ENCODE measurements at places on chromosomes 2 and 18. TPM values are rescaled to one million over a fixed set of nuclear protein-coding genes. Genes with fewer than 3 reads are reported as not detected.

TMEM37 gene
- total RNA-seq, result 0.37 TPM

- H3K27ac ChIP-seq, result no peak overlapping the region
- H3K4me3 ChIP-seq, result no peak overlapping the region
- H3K4me1 ChIP-seq, result no peaks in the 10 kb centered on the region
- H3K27me3 ChIP-seq, result no peaks in the 10 kb centered on the region
These were observed 150.6 kb upstream of the TCF4 start for GRCh38 chr18:55738483-55739114.

KCNK3 gene
- total RNA-seq, result not detected

- no peaks in the 10 kb centered on the region for H3K36me3 ChIP-seq
- no peak overlapping the region for H3K4me3 ChIP-seq
- no peak overlapping the region for H3K27ac ChIP-seq
- DNase-seq, result no peak
- no peaks in the 10 kb centered on the region for H3K27me3 ChIP-seq
These were observed 34.0 kb downstream of the CCDC195 start for GRCh38 chr2:224682134-224682533.

DNA sequence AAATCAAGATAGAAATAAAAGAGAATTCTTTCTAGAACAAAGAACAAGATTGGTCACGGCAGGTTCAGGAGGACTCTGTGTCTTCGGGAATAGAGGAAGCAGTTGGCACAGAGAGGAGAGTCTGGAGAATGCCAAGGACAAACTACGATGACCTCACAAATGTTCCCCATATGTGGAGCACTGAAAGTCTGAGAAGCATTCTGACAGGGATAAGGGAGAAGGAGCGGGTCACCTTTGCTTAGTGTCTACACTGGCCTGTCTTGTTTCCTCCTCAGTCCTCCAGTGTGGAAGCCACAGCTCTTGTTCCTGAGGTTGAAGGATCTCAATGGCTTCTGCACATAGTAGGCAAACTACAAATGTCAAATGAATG is 338.8 kb downstream of the MYCN start:
- DNase-seq, result no peak
- no peaks in the 10 kb centered on the region for H3K4me1 ChIP-seq
- H3K4me3 ChIP-seq, result no peak overlapping the region
- H3K36me3 ChIP-seq, result no peaks in the 10 kb centered on the region
- no peaks in the 10 kb centered on the region for H3K27me3 ChIP-seq

DNA sequence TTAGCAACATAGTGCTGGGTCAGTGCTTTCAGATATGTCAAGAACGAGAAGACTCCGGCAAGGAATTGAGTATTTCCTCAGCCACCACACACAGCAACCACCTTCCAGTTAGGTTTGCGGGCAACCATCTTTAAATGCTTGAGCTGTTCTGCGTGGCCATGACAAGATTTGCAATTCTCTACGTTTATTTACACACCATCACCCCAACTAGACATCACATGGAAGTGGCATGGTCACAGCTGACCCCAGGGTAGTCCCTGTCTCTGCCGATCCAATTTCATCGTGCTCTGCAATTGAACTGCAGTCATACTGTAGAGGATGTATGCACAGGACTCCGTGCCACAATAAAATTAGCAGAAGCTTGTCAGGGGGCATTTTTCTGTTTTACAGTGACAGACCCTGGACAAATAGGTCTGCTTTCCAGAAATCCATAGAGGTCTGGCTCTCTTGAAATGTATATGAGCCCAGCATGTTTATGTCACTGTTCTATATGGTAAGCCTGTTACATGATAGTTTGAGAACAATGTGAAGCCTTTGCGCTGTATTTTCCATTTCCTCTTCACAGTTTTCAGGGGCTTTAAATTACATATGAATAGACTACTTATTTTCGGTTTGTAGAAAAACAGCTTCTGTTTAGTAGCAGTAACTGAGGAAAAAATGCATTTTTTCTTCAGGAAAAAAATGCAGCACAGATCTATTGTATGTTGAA is 605.2 kb downstream of the NR4A2 start:
- H3K27ac ChIP-seq, result no peak overlapping the region
- H3K4me3 ChIP-seq, result no peak overlapping the region
- no peaks in the 10 kb centered on the region for H3K27me3 ChIP-seq
- H3K4me1 ChIP-seq, result no peaks in the 10 kb centered on the region
- no peak for DNase-seq
- H3K36me3 ChIP-seq, result no peaks in the 10 kb centered on the region

- H3K4me1 ChIP-seq, result peaks cover 15% of the 10 kb centered on the region
- H3K4me3 ChIP-seq, result no peak overlapping the region
- H3K27ac ChIP-seq, result no peak overlapping the region
- H3K27me3 ChIP-seq, result no peaks in the 10 kb centered on the region
- peaks cover 2% of the 10 kb centered on the region for H3K36me3 ChIP-seq
These were observed 155.3 kb downstream of the PHLPP1 start for GRCh38 chr18:62870643-62871042.

CSRNP3 gene
- not detected for total RNA-seq

- H3K27ac ChIP-seq, result no peak overlapping the region
- no peak overlapping the region for H3K4me3 ChIP-seq
- peaks cover 4% of the 10 kb centered on the region for H3K4me1 ChIP-seq
- DNase-seq, result no peak
- H3K27me3 ChIP-seq, result no peaks in the 10 kb centered on the region
- H3K36me3 ChIP-seq, result peaks cover 9% of the 10 kb centered on the region
These were observed 74.7 kb downstream of the NDUFA10 start for GRCh38 chr2:239950144-239951128.

PAX8 gene
- 0.39 TPM for total RNA-seq

SLC9A4 gene
- 0.05 TPM for total RNA-seq

PECR gene
- total RNA-seq, result 10.0 TPM

GREB1 gene
- total RNA-seq, result 0.69 TPM

AGXT gene
- not detected for total RNA-seq

KLHL14 gene
- 46.5 TPM for total RNA-seq

GRCh38 chr2:128765811-128766210 is 447.1 kb upstream of the HS6ST1 start:
- H3K4me3 ChIP-seq, result no peak overlapping the region
- H3K4me1 ChIP-seq, result peaks cover 4% of the 10 kb centered on the region
- no peaks in the 10 kb centered on the region for H3K36me3 ChIP-seq
- H3K27ac ChIP-seq, result no peak overlapping the region

GRCh38 chr18:3340015-3340681 is 78.2 kb downstream of the MYL12B start:
- H3K4me3 ChIP-seq, result no peak overlapping the region
- H3K36me3 ChIP-seq, result no peaks in the 10 kb centered on the region
- DNase-seq, result no peak
- no peak overlapping the region for H3K27ac ChIP-seq

OSR1 gene
- not detected for total RNA-seq

NCKAP5 gene
- not detected for total RNA-seq

HTR2B gene
- not detected for total RNA-seq

GRCh38 chr2:95087379-95087778 is 34.2 kb downstream of the MRPS5 start:
- no peaks in the 10 kb centered on the region for H3K27me3 ChIP-seq
- H3K4me3 ChIP-seq, result no peak overlapping the region
- H3K27ac ChIP-seq, result no peak overlapping the region
- no peak for DNase-seq
- H3K36me3 ChIP-seq, result peaks cover 70% of the 10 kb centered on the region
